NCI-H1694 (cell line): ENCODE measurements at places on chromosomes 16 and 17.

DNA sequence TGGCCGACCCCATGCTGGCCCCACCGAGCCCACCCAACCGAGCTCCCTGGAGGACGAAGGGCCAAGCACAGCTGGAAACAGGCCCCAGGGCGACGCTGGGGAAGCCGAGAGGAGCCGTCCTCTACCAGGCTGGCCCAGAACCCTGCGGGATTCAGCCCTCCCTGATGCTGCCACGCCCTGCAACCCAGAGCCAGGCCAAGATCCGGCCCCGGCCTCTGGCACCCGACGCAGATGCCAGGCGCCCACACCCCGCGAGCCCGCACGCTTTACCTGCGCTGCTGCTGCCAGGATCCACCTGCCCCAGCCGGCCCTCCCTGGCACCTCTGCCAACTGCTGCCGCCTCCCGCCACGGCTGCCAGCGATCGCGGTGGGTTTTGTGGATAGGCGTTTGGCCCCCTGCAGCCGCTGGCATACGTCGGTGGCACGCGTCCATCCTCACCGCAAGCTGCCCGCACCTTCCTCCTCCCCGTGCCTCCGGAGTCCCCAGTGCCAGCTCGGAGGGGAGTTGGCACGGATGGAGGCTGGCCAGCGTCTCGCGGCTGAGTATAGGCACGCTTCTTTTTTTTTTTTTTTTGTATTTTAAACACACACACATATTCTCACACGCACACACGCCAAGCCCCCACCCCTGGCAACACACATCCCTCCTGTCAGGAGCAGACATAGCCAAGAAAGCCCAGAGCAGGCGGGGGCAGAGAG, 41.3 kb upstream of the ACSF3 start:
- no peak for DNase-seq

DNA sequence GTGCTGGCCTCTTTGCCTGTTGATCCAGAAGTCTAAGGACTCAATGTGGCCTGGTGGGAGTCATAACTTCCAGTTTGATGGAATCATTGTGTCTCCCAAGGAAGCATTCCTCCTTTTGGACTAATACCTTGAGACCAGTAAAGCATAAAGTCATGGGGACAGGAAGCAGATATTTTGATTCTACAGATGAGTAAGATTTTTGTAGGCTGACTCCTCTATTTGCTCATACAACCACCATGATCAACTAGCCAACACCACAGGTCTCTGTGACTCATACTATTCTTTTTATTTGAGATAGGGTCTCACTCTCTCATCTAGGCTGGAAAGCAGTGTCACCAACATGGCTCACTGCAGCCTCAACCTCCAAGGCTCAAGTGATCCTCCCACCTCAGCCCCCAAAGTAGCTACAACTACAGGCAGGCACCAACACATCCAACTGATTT, 6.2 kb downstream of the MT2A start:
- DNase-seq = no peak

GRCh38 chr16:85573696-85574641, 39.2 kb upstream of the GSE1 start:
- no peak for DNase-seq

- DNase-seq = no peak
Measured at GRCh38 chr16:69620573-69620972, 54.8 kb downstream of the NFAT5 start.
